ENCODE measurements at places on chromosomes 2 and 18.

DNA sequence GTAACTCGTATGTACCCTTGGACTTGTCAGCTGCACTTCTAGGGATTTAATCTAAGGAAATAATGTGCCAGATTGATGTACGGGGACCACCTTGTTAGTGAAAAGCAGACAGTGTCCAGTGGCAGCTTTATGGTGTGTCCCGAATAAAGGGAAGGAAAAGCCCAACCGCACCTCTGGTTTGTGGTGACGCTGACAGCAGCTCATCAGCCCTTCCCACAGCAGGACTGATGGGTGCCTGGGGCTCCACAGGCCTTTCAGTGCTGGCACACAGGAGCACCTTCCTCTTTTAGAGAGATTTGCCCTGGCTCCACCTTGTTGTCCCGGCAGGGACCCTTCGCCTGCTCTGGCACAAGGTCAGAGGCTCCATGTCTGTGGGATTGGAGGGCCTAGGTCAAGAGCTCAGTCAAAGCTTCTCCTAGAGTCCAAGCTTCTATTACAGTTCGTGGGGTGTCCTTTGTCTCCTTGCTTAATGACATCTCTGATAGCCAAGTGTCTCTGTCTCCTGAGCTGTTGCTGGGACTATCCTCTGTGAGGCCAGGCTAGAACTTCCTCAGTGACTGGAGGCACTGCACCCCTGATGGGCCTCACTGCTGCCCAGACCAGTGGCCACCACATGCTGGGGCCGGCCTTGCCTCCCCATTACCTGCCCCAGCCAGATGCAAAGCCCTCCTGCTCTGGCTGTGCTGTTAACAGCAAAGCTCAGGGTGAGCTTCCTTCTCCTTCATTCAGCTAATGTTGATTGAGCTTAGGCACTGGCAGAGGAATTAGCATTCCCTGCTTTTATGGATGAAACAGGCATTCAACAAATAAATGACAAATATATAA lies 33.0 kb upstream of the SCLY start:
- no peak for DNase-seq

GRCh38 chr2:128805918-128806317 lies 487.2 kb upstream of the HS6ST1 start:
- no peak for DNase-seq

DNA sequence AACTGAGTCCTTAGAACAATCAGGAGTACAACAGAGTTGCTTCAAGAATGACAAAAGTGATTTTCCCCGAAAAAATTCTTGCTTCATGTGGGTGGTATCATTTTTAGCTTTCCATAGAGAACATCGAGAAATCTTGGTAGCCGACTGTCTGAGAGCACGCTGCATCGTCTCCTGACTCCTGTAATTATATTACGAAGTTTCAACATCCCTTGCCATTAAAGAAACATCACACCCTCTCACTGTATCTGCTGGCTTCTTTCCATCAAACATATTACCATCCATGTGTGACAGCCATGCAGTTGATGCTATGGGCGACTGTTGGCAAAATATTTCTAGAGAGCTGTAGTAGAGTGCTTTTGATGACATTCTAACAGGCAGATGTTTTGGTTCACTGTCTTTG lies 311.2 kb downstream of the CMPK2 start:
- DNase-seq, result no peak

DNA sequence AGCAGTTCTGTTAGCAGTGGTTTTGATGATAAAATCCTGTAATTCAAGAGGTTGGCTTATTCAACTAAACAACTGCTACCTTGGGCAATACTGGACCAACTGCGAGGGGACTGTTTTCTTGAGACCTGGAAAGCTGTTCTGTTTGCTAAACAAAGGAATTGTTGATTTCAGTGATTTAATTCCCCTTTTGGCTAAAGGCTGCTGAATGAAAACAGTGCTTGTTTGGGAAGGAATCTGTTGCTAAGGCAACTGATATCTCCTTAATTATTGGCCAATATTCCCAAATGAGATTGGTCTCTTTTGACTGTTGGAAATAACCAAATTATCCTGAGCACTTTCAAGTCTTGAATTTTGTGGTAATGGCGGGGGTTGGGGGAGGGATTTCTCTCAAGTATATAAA lies 136.8 kb downstream of the CAMKMT start:
- DNase-seq, result no peak

DNA sequence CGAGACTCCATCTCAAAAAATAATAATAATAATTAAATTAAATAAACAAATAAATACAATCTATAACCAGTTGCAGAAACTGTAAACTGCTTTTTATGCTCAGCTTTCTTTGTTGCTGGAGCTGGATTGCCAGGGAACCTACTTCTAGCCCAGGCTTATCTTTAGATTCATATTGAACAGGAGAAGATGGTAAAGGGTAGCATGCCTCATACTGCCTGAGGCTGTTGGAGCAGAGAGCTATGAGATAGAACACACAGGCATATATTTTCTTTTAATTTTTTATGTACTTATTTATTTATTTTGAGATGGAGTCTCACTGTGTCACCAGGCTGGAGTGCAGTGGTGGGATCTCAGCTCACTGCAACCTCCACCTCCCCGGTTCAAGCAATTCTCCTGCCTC lies 28.7 kb upstream of the EML4 start:
- no peak for DNase-seq

GRCh38 chr18:12478269-12479047 lies 70.7 kb downstream of the PRELID3A start:
- no peak for DNase-seq

DNA sequence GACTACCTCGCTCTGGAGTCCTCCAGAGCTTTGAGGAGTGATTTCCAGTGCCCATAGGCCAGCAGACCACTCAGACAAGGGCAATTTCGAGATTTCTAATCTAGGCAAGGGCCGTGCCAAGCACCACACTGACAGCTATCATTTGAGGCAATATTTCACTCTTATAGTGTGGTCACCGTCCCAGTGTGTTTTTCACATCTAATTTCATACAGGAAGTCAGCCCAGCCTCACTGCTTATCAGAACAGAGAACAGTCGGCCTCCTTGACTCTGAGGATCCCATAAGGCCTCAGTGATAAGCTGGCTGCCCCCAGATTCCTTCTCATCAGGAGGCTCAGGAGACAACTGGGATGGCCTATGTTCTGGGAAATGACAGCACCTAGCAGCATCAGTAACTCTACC lies 581 bp downstream of the CAPN14 start:
- no peak for DNase-seq

DNA sequence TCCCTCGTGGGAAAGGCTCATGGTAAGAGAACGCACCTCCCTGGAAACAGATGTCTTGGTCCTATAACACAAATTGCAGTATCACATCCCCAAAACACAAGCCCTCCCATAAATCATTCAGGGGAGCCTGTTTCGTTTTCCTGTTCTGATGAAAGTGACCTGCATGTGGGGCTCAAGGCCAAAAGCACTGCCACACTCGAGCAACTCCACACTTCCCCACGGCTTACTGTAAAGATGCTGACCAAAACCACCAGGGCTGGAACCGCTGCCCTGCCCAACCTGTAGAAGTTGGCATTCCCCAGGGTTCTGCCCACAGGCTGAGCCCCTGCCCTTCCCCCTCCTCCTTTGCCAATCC lies 139.7 kb downstream of the BCL11A start:
- no peak for DNase-seq

DNA sequence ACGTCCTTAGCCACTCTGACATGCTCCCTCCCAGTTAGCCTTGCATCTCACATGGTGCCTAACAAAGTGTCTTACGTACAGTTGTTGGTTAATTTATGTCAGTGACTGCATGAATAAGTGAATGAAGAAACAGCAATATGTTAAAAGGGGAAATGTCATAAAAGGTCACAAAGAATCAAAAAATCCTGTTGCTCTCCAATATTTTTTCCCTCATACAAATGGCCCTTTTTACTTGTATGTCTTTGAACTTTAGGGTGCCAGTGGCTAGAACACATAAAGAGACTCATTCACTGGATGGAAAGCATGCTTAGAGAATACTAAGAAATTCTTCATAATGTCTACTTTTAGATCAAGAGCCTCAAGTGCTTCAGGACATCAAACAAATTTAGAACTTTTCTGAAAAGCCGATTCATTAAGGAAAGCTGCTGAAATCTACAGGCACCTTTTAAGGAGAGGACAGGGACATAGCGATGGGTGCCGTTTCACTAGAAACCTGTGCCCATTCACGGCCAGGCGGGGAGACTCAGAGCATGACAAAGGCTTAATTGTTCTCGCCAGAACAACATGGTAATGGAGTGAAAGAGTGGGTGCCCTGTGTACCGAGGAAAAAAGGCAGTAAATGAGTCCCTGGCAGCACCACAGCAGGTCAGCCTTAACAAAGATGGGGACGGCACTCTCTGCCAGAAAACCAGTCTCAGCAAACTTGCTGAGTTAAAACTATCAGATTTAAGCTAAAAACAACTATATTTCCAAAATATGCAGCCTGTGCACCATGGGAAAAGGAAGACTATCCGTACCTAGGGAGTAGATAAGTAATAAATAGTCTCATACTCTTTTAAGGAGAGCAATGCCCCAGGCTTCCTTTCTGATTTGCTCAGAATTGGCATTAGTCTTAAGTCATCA lies 71.6 kb upstream of the SPTBN1 start:
- DNase-seq, result no peak

DNA sequence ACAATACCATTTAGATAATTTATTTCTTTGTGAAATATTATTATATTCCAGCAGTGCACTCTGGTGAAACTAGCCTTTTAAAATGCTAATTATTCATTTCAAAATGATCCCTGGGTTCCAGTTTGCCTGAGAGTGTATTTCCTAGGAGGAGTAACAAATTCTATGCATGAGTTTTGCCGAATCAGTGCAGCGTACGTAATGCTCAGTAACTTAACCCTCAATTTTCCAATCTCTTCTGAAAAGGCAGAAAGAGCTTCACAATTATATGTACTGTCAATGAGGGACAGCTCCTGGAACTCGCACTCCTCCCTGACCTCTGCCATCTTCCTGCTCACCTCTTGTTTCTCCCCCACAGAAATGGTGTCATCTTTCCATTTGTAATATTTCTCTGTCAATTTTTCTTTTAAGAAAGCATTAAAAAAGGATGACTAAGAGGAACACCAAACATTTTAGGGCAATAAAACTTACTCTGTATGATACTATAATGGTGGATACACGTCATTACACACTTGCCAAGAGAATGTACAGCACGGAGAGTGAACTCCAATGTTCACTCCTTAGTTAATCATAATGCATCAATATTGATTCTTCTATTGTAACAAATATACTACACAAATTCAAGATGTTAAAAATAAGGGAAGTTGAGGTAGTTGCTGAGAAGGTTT lies 25.7 kb upstream of the XIRP2 start:
- no peak for DNase-seq

DNA sequence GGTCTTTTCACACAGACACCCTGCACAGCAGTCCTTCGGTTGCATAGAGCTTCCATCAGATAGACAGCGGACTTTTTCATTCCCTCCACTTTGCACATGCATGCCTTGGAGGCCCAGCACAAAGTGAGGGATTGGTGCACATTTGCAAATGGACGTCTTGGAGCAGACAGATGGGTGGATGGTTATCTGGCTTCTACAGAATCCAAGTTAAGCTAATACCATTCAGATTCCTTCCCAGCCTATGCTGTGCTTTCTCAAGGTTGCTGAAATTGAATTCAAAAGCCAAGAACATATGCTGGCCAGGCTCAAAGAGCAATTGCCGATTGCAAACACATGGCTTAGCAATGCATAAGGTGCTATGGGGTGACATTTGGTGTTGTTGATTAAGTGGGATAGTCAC lies 186.4 kb downstream of the VAPA start:
- DNase-seq, result no peak

- no peak for DNase-seq
Observed at GRCh38 chr2:48397846-48398245, 132.1 kb upstream of the STON1 start.

- DNase-seq, result no peak
Observed at GRCh38 chr2:151790689-151791088, 37.5 kb downstream of the ARL5A start.

- DNase-seq, result no peak
Observed at GRCh38 chr2:20530520-20530919, 83.6 kb downstream of the RHOB start.

GRCh38 chr2:227674485-227674884 lies 7.9 kb downstream of the SCYGR5 start:
- DNase-seq, result no peak

GRCh38 chr2:58701688-58702301 lies 460.7 kb upstream of the FANCL start:
- DNase-seq, result no peak

DNA sequence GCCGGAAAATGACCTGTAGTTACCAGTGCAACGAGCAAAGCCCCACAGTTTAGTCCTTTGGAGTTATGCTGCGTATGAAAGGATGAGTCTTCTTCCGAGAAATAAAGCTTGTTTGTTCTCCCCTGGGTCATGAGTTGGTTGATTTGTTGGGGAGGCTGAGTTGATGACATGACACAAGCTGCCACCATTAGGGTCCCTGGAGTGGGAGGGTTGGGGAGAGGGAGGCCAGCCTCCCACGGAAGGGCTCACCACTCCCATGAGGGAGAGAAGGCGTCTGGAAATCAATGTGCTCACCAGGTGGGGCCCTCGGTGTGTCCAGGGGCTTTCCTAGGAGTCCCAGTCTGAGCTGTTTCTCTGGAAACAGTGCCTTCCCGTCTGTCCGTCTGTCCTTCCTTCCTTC lies 7.4 kb upstream of the DGKD start:
- DNase-seq, result no peak

DNA sequence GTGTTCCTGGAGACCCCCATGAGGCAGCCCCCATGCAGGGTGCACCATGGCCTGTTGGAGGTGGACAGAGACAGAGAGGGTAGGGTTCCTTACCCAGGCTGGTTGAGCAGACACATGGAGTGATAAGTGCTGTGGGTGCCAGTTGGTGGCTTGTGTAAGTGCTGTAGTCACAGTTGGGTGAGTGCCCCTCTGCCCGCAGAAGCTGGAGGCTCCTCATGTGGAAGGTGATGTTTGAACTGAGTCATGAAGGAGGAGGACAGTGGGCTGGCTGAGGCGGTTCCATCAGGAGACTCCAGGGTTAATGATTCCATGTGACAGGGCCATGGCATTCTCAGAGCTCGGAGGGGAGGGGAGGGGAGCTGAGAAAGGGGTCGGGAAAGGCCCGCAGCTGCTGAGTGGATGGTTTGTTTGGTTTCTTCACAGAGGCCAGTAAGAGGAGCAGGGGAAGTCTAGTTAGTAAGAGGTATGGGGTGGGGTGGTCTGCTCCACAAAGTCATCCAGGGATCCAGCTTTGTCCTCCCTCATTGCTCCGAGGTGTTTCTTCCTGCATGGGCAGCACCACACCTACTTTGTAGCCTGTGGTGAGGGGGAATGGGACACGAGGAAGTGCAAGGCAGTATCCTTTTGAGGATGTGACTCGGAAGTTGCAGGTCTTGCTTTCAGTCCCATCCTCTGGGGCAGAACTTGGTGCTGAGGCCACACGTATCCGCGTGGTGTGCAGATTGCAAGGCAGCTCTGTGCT lies 13.6 kb downstream of the IMPA2 start:
- no peak for DNase-seq

- no peak for DNase-seq
Observed at GRCh38 chr2:55733335-55733734, 39.7 kb upstream of the PNPT1 start.

DNA sequence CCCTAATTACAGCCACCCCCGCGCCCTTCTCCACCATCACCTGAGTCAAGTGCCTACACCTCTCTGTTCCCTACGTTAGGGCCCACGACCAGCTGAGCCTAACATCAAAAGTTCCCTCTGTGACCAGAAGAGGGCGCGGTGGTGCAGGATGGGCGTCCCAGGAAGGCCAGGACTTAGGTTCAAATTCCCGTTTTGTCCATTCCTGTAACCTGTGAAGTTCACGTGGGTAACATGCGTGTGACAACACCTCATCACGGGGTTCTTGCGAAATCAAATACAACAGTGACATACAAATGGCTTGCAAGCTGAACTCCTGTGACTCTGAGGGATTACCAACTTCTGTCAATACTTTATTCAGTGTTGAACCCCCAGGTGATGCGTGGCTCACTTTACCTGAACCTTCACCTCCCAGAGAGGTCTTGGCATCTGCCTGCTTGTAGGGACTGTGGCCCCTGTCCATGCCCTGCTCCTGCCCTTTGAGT lies 207.9 kb downstream of the ARL4C start:
- no peak for DNase-seq

Measured in cortex of kidney (tissue), 1 donor.